ENCODE measurements at places on chromosomes 12 and 14.

GRCh38 chr12:96303653-96304052 lies 96.6 kb downstream of the CDK17 start:
- DNase-seq: no peak

- no peak for DNase-seq
Observed at GRCh38 chr12:90622431-90622830, 332.5 kb downstream of the CCER1 start.

GRCh38 chr12:55715833-55716581 lies at the start of gene BLOC1S1:
Gene BLOC1S1 (plus strand): TSS chr12:55716046. CDS start chr12:55716052, 6 bp downstream.
- no peak for DNase-seq

DNA sequence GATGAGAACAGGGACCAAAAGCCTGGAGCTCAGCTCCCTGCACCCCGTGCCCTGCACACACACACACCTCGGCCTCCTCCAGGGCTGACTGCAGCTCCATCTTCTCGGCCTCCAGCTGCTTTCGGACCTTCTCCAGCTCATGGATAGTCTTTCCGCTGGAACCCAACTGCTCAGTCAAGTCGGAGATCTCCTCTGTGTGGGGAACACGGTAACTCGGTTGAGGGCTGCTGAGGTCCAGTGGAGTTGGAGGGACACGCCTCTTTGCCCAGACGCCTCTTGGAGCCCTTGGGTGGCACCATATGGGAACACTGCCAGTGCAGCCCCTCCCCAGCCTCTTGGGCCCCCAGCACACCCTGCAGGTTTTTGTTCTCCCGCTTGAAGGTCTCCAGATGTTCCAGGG lies 8.7 kb upstream of the MYH6 start:
- no peak for DNase-seq

DNA sequence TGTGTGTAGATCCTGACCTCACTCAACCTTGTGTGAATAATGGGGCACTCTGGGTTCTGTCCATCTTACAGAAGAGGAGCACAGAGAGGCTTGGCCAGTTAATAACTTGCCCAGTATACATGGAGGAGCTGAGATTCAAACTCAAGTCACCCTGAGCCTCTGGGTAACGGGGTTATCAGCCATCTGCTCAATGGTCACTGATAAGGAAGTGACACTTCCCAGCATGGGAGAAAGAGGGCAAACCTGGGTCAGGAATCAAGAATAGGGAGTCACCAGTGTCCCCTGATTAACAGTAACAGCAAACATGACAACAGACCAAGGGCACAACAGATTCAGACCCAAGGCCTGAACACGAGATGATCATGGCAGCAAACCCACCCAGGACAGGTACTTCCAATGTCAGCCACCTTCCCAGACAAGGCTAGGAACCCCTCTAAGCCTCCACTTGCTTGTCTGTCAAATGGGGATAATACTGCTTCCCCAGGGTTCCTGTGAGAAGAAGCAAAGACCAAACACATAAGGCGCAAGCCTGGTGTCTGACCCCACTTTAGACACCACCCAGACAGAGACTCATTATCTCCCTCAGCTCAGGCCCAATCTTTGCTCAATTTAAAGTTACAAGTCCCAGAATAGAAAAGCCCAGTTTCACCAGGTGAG lies 3.6 kb downstream of the CCDC85C start:
- no peak for DNase-seq
